ENCODE measurements at places on chromosomes 2 and 18.

GRCh38 chr18:62331581-62332356 lies 6.7 kb downstream of the TNFRSF11A start:
- DNase-seq: no peak

GRCh38 chr2:164621764-164622105 lies 453 bp upstream of the GRB14 start:
- DNase-seq: no peak

GRCh38 chr2:191302459-191303139 lies 57.4 kb downstream of the MYO1B start:
- no peak for DNase-seq

- DNase-seq: no peak
These were observed at the start of gene SLC11A1 for GRCh38 chr2:218381916-218382366. TSS of gene SLC11A1 (plus strand) at chr2:218382273. CDS start at chr2:218382369, 96 bp downstream.

GRCh38 chr2:150994076-150994475 lies 267.6 kb downstream of the RBM43 start:
- DNase-seq: no peak
